ENCODE measurements at places on chromosomes 2 and 18.

- no peak for DNase-seq
Observed at GRCh38 chr18:68342039-68342659, 372.8 kb downstream of the TMX3 start.

DNA sequence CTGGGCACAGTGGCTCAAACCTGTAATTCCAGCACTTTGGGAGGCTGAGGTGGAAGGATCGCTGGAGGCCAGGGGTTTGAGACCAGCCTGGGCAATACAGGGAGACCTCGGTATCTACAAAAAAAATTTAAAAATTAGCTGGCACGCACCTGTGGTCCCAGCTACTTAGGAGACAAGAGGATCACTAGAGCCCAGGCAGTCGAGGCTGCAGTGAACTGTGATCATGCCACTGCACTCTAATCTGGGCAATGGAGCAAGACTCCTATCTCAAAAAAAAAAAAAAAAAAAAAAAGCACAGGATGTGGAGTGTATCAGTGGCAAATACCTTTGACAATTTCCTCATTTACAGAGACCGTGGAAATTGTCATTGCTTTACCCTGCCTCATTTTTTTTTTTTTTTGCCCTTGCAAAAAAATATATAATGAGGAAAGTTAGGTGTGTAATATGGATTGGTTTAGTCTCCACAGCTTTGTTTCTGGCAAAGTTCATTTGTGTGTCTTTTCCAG lies 20.9 kb upstream of the PPP1CB start:
- DNase-seq, result no peak

DNA sequence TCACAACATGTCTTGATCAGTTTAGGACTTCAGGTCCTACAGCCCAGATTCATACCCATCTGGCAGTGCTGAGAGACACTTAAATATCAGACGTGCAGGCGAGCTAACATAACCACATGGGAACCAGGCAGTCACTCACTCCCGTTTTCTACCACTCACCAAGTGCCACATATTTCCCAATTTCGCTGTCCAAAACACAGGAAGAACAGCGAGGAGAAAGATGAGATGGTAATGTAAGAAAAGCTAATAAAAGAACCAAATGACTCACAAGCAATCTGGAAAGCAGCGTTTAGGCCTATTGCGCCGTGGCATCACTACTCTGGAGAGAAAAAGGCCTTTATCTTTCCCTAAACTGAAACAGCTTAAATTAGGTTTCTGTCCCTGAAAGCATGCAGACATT lies 647.8 kb upstream of the SLC39A10 start:
- no peak for DNase-seq

DNA sequence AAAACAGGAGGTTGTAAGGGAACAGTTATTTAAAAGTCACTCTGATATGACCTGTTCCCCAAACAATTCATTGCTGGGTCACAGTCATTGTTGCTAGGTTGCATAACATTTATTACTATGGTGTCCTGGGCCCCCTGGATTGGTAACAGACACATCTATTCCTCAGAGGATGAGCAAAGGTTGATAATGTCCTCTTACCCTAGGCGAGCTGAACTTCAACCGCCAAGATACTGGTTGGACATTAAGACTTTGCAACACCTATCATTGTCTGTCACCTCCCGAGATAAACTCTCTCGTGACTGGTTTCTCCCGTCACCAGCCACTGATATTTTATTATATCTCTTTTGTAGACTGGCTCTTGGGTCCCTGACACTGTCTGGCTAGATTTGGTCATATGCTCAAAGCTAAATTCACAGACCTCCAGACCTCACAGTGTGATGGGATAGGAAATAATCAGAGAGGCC lies 361.3 kb downstream of the ZNF521 start:
- DNase-seq, result no peak

GRCh38 chr2:201960305-201960704 lies 73.3 kb upstream of the FZD7 start:
- DNase-seq, result no peak

- DNase-seq, result no peak
Observed at GRCh38 chr2:6358985-6359384, 506.7 kb downstream of the CMPK2 start.
